ENCODE measurements at places on chromosomes 13 and 19.

GRCh38 chr13:111881700-111882099, 185.2 kb upstream of the SOX1 start:
- DNase-seq = no peak

DNA sequence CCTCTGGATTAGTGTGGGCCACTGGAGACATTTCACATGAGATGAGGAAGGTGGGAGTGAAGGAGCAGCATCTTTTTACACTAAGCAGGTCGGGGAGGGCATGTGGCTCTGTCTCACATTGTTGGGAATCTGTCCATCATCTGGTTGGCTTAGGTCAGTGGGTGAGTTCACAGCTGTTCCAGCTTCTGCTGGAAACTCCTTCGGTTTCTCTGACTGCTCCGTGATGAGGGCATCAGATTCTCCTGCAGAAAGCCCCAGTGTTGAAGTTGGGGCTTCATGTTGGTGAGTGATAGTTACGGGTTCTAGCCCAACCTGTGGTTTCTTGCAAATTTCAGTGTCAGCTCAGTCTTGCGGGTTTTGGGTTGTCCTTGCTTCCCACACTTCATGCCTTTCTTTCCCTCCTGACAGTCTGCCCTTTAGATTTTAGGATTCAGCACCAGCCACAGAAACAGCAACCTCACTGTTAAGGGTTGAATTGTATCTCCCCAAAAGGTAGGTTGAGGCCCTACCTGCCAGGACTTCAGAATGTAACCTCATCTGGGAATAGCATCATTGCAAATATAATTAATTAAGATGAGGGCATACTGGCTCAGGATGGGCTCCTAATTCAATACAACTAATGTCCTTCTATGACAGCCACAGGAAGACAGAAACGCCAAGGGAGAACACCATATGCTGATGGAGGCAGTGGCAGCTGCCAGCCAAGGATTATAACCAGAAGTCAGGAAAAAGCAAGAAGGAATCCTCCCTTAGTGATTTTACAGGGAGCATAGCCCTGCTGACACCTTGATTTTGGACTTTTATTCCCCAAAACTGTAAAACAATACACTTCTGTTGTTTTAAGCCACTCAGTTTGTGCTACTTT, 7.6 kb upstream of the ALOX5AP start:
- no peak for DNase-seq

- no peak for DNase-seq
Measured at GRCh38 chr19:345320-345879, 804 bp upstream of the MIER2 start.

- DNase-seq = no peak
Measured at GRCh38 chr13:23469951-23470421, 36.5 kb upstream of the SACS start.

GRCh38 chr13:26873386-26873698, 112.8 kb upstream of the GPR12 start:
- DNase-seq = no peak
